Osteocyte (in vitro differentiated cells): ENCODE measurements at places on chromosomes 13 and 19. TPM values are rescaled to one million over a fixed set of nuclear protein-coding genes. Genes with fewer than 3 reads are reported as not detected.

DNA sequence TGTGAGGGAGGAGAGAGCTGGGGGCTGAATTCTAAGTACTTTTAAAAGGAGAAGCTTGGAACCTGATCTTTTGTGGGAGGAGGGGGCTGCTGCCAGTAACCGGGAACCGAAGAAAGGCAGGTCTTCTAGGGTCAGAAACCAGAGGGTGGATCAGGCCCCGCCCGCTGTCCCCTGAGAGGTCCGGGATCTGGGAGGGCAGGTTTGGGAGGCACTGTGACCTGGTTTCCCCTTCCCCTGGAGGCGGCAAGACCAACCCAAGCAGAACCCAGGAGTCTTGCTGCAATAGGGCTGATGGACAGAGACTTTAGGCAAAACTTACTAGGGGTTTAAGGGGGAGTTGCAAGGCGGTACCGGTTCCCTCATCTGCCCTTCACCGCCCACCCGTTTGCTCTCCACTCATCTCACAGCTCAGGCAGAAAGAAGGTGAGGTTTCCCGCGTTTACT lies 707 bp upstream of the KLK8 start:
- no peak overlapping the region for H3K4me3 ChIP-seq
- no peaks in the 10 kb centered on the region for H3K36me3 ChIP-seq
- DNase-seq, result no peak
- H3K4me1 ChIP-seq, result no peaks in the 10 kb centered on the region

DNA sequence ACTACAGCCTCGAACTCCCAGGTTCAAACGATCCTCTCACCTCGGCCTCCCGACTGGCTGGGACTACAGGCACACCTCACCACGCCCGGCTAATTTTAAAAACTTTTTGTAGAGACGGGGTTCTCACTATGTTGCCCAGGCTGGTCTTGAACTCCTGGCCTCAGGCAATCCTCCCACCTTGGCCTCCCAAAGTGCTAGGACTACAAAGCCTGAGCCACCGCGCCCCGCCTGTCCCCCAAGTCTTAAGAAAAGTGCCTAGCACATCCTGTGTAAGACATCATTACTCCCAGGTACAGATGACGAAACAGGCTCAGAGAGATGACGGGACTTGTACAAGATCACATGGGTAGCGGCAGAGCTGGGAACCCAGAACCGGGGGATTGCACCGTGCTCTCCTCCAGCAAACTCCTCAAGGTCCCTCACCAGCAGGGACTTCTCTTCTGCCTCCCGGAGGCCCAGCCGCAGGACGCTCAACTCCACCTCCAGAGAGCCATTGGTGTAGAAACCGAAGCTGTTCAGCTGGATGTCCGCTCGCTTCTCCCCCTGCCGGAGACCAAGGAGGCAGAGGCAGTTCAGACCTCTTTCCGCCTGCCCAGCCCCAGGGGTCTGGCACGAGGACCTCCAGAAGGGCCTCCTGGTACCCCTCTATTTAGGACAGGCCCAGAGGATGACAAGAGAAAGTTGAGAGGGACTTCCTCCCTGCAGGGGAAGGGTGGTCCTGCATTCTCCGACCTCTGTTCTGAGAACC lies 1.0 kb downstream of the GPR108 start:
- peaks cover 5% of the 10 kb centered on the region for H3K36me3 ChIP-seq
- peaks cover 37% of the 10 kb centered on the region for H3K4me1 ChIP-seq
- H3K27ac ChIP-seq, result peak overlapping the region; percentile 92
- no peaks in the 10 kb centered on the region for H3K27me3 ChIP-seq
- H3K4me3 ChIP-seq, result peak overlapping the region; percentile 95

- no peaks in the 10 kb centered on the region for H3K36me3 ChIP-seq
- H3K27me3 ChIP-seq, result no peaks in the 10 kb centered on the region
- peaks cover 6% of the 10 kb centered on the region for H3K4me1 ChIP-seq
- H3K4me3 ChIP-seq, result no peak overlapping the region
- DNase-seq, result no peak
These were observed 29.1 kb downstream of the VAV1 start for GRCh38 chr19:6801485-6802086.

- H3K27me3 ChIP-seq, result no peaks in the 10 kb centered on the region
- no peak for DNase-seq
- H3K27ac ChIP-seq, result peak overlapping the region; percentile 97
- H3K4me3 ChIP-seq, result no peak overlapping the region
These were observed 27.9 kb downstream of the COL4A2 start for GRCh38 chr13:110334841-110335490.

DNA sequence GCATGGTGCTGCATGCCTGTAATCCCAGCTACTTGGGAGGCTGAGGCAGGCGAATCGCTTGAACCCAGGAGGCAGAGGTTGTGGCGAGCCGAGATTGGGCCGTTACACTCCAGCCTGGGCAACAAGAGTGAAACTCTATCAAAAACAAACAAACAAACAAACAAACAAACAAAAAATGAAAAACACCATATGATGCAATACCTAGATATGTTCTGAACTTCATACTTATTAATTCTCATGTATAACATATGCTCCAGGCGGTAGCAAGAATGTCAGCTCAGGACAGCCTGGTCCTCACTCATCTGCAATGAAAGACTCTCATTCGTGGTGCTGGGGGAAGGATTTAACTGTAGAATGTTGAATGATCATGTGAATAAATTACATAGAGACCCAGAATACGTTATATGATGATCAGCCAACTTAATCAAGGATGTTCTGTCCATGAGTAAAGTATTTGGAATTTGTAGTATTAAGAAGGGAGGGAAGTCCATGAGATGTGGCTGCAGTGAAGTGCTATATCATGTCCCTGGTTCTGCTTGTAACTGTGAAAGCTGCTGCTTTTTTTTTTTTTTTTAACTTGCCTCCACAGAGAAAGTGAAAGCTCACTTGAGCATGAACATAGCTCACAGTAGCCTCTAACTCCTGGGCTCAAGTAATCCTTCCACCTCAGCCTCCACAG lies 206.8 kb downstream of the UQCRFS1 start:
- no peak overlapping the region for H3K27ac ChIP-seq
- H3K27me3 ChIP-seq, result no peaks in the 10 kb centered on the region
- peaks cover 6% of the 10 kb centered on the region for H3K4me1 ChIP-seq
- no peak overlapping the region for H3K4me3 ChIP-seq

- no peaks in the 10 kb centered on the region for H3K27me3 ChIP-seq
- H3K4me1 ChIP-seq, result no peaks in the 10 kb centered on the region
- H3K36me3 ChIP-seq, result no peaks in the 10 kb centered on the region
- H3K4me3 ChIP-seq, result no peak overlapping the region
These were observed 173.7 kb upstream of the ZNF507 start for GRCh38 chr19:32171719-32172151.

Gene HSH2D
- not detected in 2 replicates for total RNA-seq

Gene ICAM3
- 7.2 and 9.8 TPM in 2 replicates for total RNA-seq

GRCh38 chr13:29830000-29830399 lies 20.4 kb downstream of the UBL3 start:
- H3K27ac ChIP-seq, result no peak overlapping the region
- no peaks in the 10 kb centered on the region for H3K27me3 ChIP-seq
- H3K36me3 ChIP-seq, result peaks cover 5% of the 10 kb centered on the region
- peaks cover 31% of the 10 kb centered on the region for H3K4me1 ChIP-seq
- no peak for DNase-seq

GRCh38 chr13:20993661-20994440 lies 67.5 kb downstream of the LATS2 start:
- peaks cover 33% of the 10 kb centered on the region for H3K4me1 ChIP-seq
- DNase-seq, result no peak
- H3K4me3 ChIP-seq, result no peak overlapping the region
- H3K27me3 ChIP-seq, result no peaks in the 10 kb centered on the region
- H3K27ac ChIP-seq, result peak overlapping the region; percentile 5
- H3K36me3 ChIP-seq, result peaks cover 34% of the 10 kb centered on the region

DNA sequence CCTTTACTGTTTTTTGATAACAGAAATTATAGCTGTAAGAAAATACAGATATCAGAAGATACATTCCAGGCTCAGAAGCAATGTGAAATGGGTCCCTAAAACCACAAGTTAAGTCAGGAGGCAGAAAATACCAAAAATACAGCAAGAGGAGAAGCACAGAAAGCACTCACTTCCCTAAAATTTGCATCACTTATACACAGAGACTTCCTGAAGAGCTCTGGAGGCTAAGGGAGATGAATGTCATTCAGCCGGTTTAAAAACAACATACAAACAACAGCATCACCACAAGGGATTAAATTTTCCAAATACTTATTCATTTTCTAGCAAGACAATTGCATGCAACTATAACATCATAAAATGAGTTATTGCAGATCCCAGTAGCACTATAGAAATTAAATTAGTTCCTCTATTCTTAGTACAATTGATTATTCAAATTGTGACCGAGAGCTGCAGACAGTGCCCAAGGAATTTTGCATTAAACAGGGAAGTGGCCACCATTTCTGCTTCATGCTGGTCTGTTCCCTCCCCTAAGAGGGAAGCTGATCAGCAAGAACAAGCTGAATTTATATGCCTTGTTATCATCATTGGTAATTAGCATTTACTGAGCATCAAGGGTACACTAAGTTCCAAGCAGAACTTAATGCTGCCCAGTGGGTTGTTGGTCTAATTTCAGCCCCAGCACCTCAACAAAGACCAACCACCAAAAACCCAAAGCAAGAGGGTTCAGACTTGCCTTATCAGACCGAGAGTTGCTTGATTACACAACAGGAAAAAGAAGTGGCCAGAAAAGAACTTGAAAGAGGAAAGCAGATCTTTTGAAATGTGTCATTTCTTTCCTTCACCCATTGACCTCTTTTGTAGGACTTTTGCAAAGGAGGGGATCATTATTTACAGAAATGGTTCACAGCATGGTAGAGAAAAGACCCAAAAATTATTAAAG lies 140.7 kb downstream of the KCTD12 start:
- no peak overlapping the region for H3K27ac ChIP-seq
- no peak overlapping the region for H3K4me3 ChIP-seq
- DNase-seq, result no peak
- no peaks in the 10 kb centered on the region for H3K36me3 ChIP-seq

Gene CARS2
- 57.1 and 62.2 TPM in 2 replicates for total RNA-seq

DNA sequence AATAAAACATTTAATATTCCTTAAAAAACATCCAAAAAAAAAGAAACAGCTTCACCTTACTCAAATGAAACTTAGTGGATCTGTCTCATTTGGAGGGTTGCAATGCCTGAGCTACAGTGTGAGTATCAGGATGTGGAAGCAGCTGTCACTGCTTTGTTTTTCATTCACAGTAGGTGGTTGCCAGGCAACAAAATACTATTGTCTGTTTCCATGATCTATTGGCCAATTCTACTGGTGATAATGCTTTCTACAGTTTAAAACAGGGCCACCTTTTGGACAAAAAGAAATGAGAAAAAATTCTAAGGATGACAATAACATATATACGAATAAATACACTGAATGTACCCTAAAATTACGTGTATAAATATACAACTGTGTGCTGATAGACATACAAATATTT lies 3.0 kb downstream of the ENOX1 start:
- no peaks in the 10 kb centered on the region for H3K27me3 ChIP-seq
- H3K27ac ChIP-seq, result no peak overlapping the region
- H3K36me3 ChIP-seq, result no peaks in the 10 kb centered on the region

GRCh38 chr13:101417043-101417406 lies 717 bp upstream of the NALCN start:
- no peak for DNase-seq
- peaks cover 38% of the 10 kb centered on the region for H3K4me1 ChIP-seq
- peak overlapping the region; percentile 91 for H3K27ac ChIP-seq
- H3K36me3 ChIP-seq, result peaks cover 6% of the 10 kb centered on the region
- peak overlapping the region; percentile 87 for H3K4me3 ChIP-seq

Gene SIAH3
- not detected in 2 replicates for total RNA-seq

DNA sequence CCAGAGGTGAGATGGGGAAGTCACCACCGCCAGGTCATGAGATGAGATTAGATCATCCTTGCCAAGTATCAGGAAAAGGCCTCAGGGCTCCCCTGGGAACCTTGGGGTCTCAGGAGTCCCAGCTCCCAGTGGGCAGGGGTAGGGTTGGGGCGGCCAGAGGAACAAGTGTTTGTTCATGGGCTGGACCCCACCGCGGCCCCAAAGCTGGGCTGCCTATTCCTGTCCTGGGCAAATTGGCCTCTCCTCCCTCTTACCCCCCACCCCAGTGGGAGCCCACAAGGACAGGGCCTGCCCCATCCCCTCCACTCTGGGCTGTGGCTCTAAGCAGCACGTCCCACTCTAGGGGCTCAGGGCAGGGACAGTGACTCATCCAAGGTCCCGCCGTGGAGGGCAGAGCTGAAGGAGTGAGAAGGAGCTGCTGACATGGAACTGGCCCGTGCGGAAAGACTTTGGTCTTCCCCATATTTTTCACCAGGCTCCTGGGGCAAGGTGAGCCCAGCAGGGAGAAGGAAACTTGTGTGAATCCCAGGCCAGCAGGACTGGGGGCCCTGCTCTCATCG lies 4.0 kb upstream of the HCN2 start:
- no peak overlapping the region for H3K27ac ChIP-seq
- no peaks in the 10 kb centered on the region for H3K27me3 ChIP-seq
- no peak for DNase-seq
- peaks cover 31% of the 10 kb centered on the region for H3K4me1 ChIP-seq

GRCh38 chr13:113365583-113365970 lies 1.6 kb upstream of the GRTP1 start:
- H3K27ac ChIP-seq, result no peak overlapping the region
- no peaks in the 10 kb centered on the region for H3K36me3 ChIP-seq
- peaks cover 2% of the 10 kb centered on the region for H3K4me1 ChIP-seq
- H3K27me3 ChIP-seq, result peaks cover 5% of the 10 kb centered on the region
- peak overlapping the region; percentile 57 for H3K4me3 ChIP-seq

Gene TECR
- total RNA-seq, result 136 and 139 TPM in 2 replicates

DNA sequence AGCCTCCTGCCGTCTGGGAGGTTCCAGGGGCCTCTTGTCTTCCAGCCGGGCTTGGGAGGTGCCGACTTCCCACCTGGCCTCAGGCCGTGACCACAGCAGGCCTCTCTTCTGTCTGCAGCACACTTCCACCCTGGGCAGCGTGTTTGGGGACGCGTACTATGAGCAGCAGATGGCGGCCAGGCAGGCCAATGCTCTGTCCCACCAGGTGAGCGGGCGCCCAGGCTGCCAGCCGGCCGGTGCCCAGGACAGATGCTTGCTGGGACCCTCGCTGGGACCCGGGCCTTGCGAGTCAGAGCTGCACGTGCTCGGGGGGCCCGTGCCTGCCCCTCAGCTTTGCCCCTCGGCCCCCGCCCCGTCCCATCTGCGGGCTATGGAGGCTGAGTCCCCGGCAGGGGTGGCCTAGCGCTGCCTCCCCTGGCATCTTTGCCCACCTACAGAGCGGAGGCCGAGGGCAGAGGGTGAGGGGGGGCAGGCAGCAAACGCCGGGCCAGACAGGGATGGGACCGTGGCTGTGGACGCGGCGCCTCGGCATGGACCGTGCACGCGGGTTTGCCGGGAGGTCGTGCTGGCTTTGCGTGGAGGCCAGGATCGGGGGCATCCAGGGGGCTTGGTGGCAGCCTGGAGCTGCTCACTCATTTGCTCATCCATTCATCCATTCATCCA lies 16.2 kb downstream of the COMP start:
- H3K27me3 ChIP-seq, result no peaks in the 10 kb centered on the region
- no peak overlapping the region for H3K4me3 ChIP-seq
- H3K27ac ChIP-seq, result no peak overlapping the region
- H3K36me3 ChIP-seq, result no peaks in the 10 kb centered on the region
